Stimulated activated CD8-positive, alpha-beta memory T cell treated with anti-CD3 and anti-CD28 coated beads, Interleukin-15, amount 100 ng/mL, for 4 hours (primary cell): ENCODE measurements at places on chromosomes 16 and 17.
A peak's percentile ranks its signal among the peaks of the same experiment; 100 is the strongest.

GRCh38 chr16:65224471-65224870 lies 102.6 kb upstream of the CDH11 start:
- DNase-seq, result no peak

GRCh38 chr17:71753070-71753469 lies 367.8 kb upstream of the SOX9 start:
- DNase-seq, result no peak

GRCh38 chr16:73873643-73874042 lies 423.0 kb upstream of the PSMD7 start:
- no peak for DNase-seq

DNA sequence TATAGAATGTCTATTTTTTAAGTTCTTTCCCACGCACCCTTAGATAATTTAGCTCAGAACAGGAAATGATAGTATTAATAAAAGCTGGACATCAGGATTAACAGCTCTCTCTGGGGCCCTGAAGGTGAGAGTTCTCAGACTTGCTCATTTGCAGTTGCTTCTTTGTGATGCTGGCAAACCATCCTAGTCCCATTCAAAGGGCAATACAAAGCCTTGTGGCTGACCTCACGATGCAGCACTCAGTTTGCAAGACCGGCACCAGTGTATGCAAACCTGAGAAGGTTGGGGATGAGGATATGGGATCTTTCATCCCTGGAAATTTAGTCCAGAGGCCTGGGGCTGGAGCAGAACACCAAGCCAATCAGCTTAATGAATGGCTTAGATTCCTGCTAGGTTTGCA lies 29.3 kb downstream of the STH start:
- no peak for DNase-seq

DNA sequence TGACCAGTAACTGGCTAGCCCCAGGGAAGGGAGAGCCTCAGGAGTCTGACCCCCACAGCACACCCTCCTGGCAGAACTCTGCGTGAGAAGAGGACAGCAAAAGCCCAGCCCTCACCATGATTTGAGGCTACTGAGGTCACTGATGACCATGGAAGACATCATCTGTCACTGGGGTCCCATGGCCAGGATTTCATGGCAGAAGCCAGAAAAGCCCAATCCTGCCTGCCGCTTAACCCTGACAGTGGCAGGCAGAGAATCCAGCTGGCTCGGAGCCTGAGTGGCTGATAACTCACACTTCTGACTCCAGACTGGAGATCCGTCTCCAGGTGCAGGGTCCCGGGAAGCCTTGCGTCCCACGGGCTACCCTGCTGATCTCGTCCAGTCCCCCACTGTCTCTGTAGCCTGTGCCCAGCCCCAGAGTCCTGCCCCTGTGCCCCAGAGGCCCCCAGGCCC lies 17.5 kb downstream of the GRIN2C start:
- no peak for DNase-seq

- no peak for DNase-seq
Observed at GRCh38 chr17:17382971-17383370, 79.8 kb downstream of the NT5M start.

GRCh38 chr17:42928714-42929496 lies 28.3 kb downstream of the G6PC1 start:
- peak; percentile 9 for DNase-seq

DNA sequence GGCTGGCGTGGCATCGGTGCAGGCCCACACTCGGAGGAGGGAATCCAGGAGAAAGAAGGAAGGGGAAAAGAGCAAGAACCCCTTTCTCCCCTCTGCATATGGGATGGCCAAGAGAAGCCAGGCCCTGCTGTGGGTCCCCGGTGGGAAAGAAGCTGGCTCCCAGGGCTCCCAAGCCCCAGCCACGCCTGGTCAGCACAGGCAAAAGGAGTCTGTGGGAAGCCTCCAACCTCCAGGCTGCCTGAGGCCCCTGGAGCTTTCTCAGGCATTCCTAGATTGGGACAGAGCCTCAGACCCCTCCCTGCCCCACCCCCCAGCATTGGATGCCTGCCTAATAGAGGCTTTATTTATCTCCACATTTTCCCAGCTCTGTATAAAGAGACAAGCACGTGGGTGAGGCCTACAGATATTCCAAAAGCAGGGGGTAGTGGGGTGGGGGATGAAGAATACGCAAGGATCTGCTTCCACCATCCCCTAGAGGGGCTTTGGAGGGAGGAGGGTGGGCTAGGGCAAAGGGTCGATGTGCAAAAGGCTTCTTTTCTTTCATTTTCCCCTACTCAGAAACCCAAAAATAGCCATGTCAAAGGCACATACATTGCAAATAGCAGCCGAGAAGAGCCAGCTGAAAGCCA lies 56.4 kb downstream of the MPRIP start:
- DNase-seq, result no peak

GRCh38 chr16:88383401-88384221 lies 852 bp downstream of the ZNF469 start:
- DNase-seq, result no peak

DNA sequence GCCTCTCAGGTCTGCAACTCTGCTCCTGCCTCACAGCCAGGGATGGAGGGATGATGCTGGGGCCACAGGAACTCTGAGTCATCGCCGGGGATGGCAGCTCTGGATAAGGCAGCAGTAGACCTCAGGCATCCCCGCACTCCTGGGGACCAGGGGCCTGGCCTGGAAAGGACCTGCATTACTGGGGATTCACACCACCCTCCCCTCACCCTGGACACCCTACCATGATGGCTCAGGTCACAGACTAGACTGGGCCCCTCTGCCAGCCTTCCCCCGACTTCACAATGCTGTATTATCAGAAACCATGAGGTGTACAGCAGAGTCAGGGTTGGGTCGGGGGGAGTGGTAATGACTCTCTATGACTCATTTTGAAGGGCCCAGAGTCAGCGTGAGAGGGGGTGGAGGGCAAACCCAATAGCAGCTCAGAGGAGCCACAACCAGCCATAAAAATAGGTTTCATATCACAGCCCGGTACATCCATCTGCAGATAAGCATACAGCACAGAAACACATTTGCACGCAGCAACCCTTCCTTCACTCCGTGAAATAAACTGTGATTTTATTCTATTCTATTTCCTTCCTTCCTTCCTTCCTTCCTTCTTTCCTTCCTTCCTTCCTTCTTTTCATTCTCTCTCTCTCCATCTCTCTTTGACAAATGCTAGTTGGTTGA lies 28.8 kb downstream of the DYNLRB2 start:
- peak; percentile 36 for DNase-seq

DNA sequence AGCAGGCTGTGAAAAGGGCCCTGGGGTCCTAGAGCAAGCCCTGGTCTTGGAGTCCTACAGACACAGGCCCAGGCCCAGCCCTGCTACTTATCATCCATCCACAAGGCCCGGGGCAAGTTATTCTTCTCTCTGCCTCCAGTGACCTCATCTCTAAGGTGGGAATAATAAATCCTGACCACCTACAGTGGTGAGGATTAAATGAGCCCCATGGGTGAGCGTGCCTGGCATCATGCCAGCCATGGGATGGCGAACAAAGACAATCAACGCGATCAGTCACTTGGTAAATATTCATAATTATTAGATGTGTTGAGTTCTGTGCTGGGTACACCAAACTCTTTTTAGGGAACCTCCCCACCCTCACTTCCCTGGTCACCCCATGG lies 5.5 kb downstream of the KRT15 start:
- no peak for DNase-seq

DNA sequence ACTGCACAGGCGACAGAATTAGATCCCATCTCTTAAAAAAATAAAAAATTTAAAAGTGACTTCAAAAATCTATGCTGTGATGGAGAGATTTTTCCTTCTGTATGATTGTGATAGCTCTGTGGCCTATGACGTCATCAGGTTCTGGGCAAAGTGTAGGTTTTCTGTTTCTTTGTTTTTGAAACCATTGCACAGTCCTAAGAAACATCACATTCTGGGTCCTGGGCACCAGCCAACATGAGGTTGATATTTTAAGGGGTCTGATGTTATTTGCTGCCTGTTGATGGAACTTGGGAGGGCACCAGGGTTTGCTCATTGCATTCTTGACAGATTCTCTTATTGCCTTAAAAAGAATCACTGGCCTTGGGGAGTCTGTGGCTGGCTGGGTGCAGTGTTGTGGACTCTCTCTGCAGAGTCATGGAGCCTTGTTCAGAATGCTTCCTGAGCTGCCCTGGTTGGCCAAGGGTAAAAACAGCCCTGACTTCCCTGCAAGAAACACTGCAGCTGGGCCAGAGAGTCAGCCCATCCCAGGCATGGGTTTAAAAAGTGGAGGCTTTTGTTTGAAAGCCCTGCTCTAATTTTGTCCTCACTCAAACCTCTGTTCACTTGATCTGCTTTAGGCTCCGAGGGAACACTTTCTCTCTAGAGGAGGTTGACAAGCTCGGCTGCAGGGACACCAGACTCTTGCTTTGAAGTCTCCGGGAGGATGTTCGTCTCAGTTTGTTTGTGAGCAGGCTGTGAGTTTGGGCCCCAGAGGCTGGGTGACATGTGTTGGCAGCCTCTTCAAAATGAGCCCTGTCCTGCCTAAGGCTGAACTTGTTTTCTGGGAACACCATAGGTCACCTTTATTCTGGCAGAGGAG lies 10.5 kb upstream of the CYLD start:
- DNase-seq, result no peak

GRCh38 chr17:6780886-6781285 lies 4.9 kb downstream of the FBXO39 start:
- DNase-seq, result no peak

GRCh38 chr17:74217037-74217730 lies 3.8 kb downstream of the TTYH2 start:
- DNase-seq, result no peak

DNA sequence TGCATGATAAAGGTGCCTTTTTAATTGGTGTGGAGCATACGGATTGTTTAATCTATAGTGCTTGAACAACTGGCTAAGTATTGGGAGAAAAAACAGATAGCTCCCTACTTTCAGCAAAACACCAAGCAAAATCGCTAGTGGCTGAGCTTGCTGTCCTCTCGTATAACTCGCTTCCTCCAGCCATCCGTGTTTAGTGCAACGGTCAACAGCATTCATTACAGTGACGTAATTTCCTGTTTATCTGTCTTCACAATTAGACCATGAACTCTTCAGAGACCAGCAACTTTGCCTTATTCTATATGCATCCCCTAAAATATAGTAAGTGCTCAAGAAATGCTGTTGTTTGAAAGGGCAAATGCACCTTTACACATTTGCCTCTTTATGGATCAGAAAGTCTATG lies 511.9 kb downstream of the HAPSTR1 start:
- no peak for DNase-seq

GRCh38 chr17:14840616-14841231 lies 424.4 kb downstream of the PMP22 start:
- DNase-seq, result no peak

GRCh38 chr17:69948406-69948805 lies 126.6 kb upstream of the KCNJ16 start:
- DNase-seq, result no peak

DNA sequence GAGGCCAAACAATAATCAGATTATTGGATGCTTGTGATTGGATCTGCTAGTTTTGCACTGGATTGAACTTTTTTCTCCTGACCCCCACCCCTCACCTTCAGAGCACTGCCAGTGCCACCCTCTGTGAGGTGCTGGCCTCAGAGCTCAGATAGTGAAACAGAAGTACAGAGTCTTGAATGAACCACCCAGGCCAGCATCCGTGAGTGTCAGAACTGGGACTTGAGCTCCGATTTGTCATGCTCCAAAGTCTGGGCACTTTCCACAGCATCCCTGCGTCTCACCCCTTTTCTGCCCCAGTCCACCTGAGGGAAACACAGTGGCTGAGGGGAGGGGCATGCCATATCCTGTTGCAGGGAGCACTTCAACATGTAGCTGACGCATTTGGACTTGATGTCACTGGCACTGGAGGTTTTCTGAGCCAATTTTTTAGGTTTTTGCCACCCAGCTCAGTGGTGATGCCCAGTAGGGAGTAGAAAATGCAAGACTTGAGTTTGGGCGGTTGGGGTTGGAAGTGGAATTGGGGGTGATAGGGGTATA lies 47.3 kb downstream of the SMPD3 start:
- DNase-seq, result no peak

DNA sequence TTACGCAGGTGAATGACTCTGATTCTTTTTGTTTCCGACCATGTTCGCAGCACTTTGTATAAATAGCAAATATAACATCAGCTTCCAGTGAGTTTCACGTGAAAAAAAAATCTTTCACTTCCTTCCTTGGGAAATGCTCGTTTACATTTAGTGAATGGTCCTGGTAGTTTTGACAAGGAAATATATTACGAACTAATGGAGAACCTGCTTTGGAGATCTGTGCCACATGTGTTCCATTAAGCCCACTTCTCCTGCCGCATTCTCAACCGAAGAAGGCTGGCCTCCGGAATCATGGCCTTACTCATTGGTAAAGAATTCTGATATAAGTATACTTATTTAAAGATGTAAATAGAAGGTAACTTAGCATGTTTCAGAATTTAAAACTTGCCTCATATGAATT lies 3.6 kb downstream of the CRAMP1 start:
- DNase-seq, result no peak

- no peak for DNase-seq
Observed at GRCh38 chr16:49866595-49867071, 10.7 kb upstream of the ZNF423 start.

GRCh38 chr17:35088356-35088880 lies 24.9 kb upstream of the RFFL start:
- DNase-seq, result no peak

- DNase-seq, result peak; percentile 78
Observed at GRCh38 chr16:89721546-89722391, 432 bp downstream of the ZNF276 start.

GRCh38 chr17:75910699-75911098 lies 6.0 kb upstream of the MRPL38 start:
- no peak for DNase-seq

GRCh38 chr17:45733781-45734180 lies 50.3 kb upstream of the CRHR1 start:
- DNase-seq, result no peak

GRCh38 chr17:42421507-42422338 lies 1.3 kb downstream of the CAVIN1 start:
- no peak for DNase-seq

DNA sequence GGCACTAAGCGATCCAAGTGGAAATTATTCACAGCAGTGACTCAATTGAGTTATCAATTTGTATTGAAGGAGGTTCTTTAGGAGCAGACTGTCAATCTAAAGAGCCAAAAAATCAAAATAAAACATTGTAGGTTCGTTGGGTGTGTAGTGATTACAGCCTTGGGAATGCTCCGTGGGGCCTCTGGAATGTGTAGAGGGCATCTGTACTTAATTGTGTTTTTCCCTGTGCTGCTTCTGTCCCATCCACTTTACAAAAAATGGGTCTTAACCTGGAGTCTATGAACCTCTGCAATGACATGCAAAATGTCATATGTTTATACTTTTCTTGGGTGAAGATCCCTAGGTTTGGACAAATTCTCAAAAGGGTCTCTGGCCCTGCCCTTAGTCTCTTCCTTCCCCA lies 215.1 kb downstream of the CCDC182 start:
- DNase-seq, result no peak
